Fibroblast of skin of abdomen (primary cell): ENCODE measurements at places on chromosomes 4 and X.
A peak's percentile ranks its signal among the peaks of the same experiment; 100 is the strongest.

DNA sequence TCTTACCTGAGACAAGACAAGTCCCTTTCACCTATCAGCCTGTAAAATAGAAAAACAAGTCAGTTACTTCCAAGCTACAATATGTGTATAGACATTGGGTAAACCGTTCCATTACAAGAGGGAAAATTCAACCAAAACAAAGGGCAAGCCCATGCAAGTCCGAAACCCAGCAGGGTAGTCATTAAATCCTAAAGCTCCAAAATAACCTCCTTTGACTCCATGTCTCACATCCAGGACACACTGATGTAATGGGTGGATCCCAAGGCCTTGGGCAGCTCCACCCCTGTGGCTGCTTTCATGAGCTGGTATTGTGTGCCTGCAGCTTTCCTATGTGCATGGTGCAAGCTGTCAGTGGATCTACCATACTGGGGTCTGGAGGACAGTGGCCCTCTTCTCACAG lies 14.7 kb upstream of the FAM47B start:
- no peak for DNase-seq

DNA sequence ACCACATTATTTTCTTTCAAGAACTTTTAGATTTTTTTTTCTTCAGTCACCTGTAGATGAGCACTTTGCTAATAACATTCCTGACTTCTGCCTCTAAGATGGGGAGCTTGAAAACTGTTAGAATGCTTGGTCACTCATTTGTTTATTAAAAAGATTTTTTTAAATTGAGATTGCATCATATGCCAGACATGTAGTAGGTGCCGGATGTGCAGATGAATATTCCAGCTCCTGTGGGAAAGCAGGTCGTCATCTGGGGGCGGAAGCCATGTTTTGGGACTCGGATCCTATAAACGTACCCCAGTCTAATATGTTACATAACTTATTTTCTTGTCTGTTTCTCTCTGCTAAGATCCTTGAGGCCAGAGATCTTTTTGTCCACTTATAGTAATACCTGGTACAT lies 236.8 kb downstream of the ARHGAP10 start:
- DNase-seq, result no peak

DNA sequence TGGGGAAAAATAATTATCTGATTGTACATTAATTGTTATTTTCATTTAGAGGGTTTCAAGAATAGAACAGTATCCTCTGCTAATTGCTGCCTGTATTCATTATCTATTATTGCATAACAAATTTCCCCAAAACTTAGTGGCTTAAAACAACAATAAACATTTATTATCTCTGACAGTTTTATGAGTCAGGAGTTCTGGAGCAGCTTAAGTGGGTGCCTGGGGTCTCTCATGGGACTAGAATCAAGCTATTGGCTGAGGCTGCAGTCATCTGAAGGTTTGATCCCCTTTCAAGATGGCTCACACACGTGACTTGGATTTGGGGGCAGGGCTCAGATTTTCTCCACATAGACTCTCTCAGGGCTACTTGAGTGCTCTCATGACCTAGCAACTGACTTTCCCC lies 98.1 kb upstream of the JADE1 start:
- DNase-seq, result no peak

DNA sequence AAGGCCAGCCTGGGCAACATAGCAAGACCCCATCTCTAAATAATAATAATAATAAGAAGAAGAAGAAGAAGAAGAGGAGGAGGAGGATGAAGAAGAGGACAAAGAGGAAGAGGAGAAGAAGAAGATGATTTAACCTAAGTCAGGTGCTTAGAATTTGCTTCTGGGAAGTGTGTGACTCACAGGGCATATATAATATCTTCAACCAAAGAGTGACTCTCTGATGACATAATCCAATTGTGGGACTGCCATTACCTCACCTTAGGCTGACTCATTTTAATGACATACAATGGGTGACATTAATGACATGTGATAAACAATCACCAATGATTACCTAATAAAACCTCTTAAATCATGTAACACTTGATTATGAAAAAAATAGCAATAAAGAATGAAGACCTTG lies 32.7 kb upstream of the MBTPS2 start:
- no peak for DNase-seq

GRCh38 chr4:69888336-69888735 lies 28.4 kb upstream of the SULT1E1 start:
- peak; percentile 18 for DNase-seq

DNA sequence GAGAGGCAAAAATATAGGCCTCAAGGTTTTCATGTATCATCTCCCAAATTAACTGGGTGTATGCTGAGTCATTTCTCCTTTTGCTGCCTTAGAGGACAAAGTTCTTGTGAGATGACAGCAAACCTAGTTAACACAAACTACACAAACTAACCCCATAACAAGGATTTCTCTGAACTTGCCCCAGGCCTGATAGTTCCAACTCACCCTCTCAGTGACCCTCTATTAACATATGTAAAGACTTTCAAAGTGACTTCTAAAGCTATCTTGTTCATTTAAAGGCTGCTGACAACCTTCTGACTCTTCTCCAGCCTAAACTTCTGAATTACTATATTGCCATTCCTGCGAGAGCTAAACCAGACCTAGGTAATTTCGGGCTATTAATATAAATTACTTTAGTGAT lies 43.2 kb upstream of the CCDC149 start:
- no peak for DNase-seq

- no peak for DNase-seq
These were observed 64.7 kb downstream of the SLC7A11 start for GRCh38 chr4:138177278-138177968.

GRCh38 chr4:161907590-161907955 lies 256.2 kb downstream of the FSTL5 start:
- DNase-seq, result peak; percentile 52

DNA sequence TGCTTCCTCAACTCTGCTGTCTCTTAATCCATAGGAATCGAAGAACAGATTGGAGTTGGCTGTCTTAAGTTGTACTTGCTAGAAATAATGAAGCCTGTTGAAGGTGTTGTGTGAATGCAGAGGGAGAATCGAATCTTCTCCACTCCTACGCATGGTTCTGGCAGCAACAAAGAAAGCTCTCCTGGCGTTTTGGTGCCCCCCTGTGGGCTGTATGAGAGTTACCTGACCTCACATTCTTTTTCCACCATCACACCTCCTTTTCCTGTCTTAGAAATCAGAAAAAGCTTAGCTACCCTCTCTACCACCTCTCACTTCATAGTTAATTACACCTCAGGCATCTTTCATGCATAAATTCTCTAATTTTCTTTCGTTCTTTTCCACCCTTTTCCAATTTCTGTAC lies 16.3 kb downstream of the KLF8 start:
- DNase-seq, result peak; percentile 24
